NCI-H345 (cell line): ENCODE measurements at places on chromosomes 11 and 22.

DNA sequence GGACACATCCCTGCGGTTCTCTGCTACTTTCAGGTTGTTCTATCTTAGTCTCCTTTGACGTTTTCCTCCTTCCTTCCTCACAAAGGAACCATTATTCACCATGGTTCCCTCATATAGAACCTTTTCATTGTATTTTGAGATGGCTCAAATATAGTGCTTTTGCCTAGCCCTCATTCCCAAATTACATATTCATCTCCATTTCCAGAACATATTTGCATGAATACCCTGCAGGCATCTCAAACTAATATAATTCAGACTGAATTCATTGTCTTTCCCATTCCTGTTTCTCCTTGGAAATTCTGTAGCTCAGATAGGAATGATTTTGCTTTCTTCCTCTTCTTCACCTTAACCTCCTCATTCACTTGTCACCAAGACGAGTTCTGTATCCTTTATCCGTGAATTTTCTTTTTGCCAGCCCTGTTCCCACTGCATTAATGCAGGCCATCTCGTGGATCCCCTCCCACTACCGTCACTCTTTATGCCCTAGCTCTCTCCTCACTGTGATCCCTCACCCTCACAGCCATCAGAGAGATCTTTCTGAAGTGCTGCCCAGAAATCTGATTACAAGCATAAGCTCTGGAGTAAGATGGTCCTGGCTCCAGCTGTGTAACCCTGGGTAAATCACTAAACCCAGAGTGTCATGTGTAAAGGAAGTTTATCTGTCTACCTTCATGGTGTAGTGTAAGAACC lies 23.3 kb downstream of the PIWIL4 start:
- DNase-seq = no peak

- no peak for DNase-seq
Measured at GRCh38 chr11:68776442-68777235, 25.3 kb upstream of the TESMIN start.

- no peak for DNase-seq
Measured at GRCh38 chr11:114762408-114762807, 84.1 kb downstream of the NXPE2 start.

GRCh38 chr11:4825132-4825531 lies 4.0 kb downstream of the OR51F2 start:
- no peak for DNase-seq

GRCh38 chr11:9259981-9260837 lies 4.9 kb downstream of the DENND5A start:
- DNase-seq = no peak

DNA sequence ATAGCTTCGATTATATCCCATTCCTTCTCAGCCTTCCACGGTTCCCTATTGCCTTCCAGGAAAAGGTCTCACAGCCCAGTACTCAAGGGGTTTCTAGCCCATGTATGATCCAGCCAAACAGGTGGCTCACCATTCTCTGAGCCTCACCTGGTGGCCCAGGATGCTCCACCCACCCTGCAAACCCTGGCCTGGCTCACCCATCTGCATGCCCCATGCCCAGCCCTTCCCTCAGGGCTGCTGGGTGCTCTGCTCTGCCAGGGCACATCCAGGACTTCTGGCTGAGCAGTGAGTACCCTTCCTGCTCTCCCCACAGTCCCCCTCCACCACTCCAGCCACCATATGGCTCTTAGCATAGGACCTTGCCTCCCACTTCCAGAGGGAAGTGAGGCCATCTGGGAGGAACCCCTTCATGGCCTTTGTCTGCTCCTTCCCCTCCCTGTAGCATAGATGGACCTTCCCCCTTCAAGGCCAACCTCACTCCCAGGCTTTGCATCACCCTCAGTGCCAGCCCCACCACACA lies 5.8 kb upstream of the RCOR2 start:
- no peak for DNase-seq

DNA sequence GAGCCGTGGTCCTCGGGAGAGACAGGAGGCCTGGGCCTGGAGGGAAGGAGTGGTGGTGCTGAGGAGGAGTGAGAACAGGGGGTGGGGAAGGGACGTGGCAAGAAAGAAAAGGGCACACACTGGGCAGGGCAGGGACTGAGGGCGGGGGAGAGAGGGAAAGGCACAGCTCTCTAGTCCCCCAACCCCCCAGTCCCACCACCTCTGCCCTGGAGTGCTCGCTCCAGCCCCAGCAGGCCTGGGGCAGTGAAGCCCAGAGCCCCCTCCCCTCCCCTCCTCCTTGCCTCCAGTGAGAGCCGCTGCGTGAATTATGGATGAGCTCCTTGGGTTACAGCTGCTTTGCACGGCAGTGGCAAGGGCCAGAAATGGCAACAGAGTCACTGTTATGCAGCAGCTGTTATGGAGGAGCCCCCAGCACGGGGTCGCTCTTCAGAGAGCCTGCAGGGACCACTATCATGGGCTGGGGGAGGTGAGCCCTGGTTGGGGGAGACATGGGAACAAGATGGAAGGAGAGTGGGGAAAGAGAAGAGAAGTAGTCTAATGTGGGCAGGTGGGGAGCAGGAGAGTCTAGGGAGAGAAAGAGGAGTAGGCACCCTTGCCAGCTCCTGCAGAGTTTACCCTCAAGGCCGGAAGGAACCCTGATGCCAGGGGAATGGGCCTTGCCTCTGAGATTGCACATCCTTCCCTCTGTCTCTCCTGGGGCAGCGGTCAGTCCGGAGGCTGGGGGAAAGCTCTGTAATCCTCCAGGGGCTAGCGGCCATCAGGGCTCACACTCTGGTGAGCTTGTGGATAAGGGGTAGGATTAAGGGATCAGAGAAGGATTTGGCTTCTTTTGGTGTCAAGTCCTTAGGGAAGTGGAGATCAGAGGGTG lies 3.6 kb downstream of the RTN4RL2 start:
- DNase-seq = no peak

DNA sequence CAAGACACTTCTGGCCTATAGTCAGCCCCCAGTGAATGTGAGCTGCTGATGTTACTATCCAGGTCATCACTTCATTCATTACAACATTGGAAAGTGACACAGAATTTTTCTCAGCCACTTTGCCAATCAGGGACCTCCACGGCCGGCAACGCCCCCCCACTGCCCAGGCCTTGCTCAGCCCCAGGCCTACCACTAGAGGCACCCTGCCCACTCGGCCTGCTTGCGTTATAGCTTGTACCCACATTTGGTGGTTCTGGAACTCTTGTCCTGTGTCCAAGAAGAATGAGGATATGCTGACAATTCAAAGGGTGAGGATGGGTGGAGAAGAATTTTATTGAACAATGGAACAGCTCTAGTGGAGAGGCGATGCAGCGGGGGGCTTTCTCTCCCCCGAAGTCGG lies 96.2 kb downstream of the TSPAN18 start:
- no peak for DNase-seq

DNA sequence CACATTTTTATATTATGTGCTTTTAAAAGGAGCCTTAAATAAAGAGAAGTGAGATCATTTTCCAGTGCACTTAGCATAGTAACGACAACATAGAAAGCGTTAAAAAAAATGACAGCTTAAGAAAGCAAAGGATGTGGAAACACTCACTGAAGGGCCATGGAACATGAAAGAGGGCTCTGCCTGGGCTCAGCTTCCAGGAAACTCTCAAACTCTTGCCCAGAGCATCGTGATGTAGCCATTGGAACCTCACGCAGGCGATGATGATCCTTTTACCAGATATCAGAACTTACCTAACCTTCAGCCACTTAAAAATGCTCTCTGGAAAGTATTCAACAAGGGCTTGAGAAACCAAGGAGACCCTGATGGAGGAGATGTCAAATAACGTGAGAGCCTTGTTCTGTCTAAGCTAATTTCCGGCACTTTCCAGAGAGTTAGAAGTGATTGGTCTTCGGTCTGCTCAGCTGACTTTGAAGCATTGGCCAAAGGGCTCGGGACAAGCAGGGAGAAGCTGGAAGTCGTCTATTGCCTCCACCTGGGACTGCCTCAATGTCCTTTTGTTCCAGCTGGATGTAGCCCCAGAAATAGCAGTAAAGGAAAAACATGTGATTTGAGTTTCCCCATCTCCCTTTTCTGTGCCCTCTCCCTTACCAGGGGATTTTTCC lies 21.5 kb upstream of the ETS1 start:
- DNase-seq = no peak

GRCh38 chr22:17794726-17795542 lies 20.7 kb upstream of the BID start:
- DNase-seq = no peak

DNA sequence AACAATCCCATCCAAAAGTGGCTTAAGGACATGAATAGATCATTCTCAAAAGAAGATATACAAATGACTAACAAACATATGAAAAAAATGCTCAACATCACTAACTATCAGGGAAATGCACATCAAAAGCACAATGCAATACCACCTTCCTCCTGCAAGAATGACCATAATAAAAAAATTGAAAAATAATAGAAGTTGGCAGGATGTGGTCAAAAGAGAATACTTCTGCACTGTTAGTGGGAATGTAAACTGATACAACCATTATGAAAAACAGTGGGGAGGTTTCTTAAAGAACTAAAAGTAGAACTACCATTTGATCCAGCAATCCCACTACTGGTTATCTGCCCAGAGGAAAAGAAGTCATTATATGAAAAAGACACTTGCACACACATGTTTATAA lies 77.7 kb upstream of the SC5D start:
- DNase-seq = no peak

GRCh38 chr11:117316197-117316961 lies at the start of gene BACE1:
TSS of gene BACE1 (minus strand) at chr11:117316256. CDS start at chr11:117315795, 461 bp downstream.
- peak; percentile 86 for DNase-seq

DNA sequence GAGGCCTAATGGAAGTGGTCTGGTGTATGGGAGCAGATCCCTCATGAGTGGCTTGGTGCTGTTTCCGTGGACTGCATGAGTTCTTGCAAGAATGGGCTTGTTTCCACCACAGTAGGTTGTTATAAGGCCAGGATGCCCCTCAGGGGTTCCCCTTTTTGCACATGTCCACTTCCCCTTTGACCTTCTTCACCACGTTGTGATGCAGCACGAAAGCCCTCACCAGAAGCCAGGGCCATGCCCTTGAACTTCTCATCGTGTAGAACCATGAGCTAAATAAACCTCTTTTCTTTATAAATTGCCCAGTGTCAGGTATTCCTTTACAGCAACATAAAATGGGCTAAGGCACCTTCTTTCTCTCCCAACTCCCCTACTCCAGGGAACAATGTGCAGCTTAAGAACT lies 2.8 kb upstream of the NARS2 start:
- no peak for DNase-seq

DNA sequence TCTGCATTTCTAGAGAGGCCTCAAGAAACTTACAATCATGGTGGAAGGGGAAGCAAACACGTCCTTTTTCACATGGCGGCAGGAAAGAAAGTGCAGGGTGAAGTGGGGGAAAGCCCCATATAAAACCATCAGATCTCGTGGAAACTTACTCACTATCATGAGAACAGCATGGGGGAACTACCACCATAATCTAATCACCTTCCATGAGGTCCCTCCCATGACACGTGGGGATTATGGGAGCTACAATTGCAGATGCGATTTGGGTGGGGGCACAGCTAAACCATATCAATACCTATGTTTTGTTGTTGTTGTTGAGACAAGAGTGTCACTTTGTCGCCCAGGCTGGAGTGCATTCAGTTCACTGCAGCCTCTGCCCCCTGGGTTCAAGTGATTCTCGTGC lies 29.9 kb downstream of the SFI1 start:
- DNase-seq = no peak

- DNase-seq = no peak
Measured at GRCh38 chr11:121503051-121503450, 50.3 kb upstream of the SORL1-AS1 start.

- DNase-seq = no peak
Measured at GRCh38 chr11:61333550-61334433, 764 bp downstream of the TKFC start.

DNA sequence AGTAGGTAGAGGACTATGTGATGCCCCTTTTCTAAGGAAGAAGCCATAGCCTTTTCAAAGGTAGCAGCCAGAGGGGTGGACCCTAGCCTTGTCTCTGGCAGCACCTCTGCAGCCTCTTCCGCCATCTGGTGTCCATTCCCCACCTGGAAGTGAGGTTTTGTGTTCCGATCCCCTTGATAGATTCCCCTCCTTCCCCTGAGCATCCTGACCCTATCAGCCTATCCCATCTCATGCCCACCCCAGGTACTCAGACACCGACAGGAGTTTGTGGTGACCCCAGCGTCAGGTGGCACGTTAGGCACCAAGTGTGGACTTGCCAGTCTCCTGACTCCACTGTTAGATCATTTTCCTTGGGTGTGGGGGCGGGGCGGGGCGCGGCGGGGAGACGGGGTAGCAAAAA lies 398 bp upstream of the FAM89B start:
- DNase-seq = peak; percentile 42

DNA sequence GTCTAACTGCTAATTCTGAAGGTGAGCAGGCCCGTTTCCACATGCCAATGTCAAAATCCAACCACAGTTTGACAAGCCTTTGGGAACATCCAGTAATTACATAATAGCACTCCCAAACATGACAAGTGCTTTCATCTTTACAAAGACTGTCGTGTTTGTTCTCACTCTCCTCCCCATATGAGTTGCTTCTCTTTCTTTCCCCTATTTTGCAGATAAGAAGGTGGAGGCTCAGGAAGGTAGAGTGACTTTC lies 55.9 kb upstream of the CD44 start:
- no peak for DNase-seq

GRCh38 chr22:19115628-19116027 lies 6.6 kb downstream of the DGCR2 start:
- DNase-seq = no peak

- no peak for DNase-seq
Measured at GRCh38 chr22:43995798-43996169, 28.3 kb upstream of the PARVB start.

GRCh38 chr11:100273066-100273815 lies 413.8 kb upstream of the ARHGAP42 start:
- no peak for DNase-seq

GRCh38 chr11:131178020-131178419 lies 192.4 kb upstream of the NTM start:
- DNase-seq = no peak

DNA sequence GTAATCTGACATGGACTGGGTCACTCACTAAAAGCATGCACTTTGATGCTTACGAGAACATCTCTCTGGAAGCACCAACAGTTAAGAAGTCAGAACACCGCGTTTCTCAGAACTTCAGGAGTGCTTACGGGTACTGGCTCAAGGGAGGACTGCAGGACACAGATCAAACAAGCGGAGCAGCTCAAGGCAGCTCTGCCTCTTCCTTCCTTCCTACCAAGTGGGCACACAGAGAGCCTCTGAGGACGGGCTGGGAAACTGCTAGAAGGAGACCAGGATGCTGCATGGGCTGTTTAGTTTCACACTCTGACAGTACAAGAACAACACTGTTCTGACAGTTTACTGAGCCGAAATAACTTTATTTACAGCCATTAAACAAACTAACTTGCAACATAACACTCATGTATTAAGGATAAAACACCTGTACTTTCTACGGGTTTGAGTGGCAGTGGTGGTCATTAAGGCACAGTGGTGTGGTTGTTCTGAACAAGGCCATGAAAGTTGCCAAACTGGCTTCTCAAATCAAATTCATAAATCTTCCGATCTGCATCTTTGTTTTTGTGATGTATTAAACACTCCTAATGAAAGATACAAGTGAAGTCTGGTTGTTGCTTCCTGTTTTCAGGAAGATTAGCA lies 37.5 kb downstream of the ARFGAP3 start:
- no peak for DNase-seq

GRCh38 chr11:45546366-45546765 lies 119.1 kb downstream of the CHST1 start:
- DNase-seq = no peak
